Fibroblast of villous mesenchyme (primary cell): ENCODE measurements at places on chromosomes 6 and 20. TPM values are rescaled to one million over a fixed set of nuclear protein-coding genes. Genes with fewer than 3 reads are reported as not detected.
A peak's percentile ranks its signal among the peaks of the same experiment; 100 is the strongest.

- peak; percentile 71 for DNase-seq
Measured at GRCh38 chr20:38932457-38933120, 6.4 kb downstream of the FAM83D start.

GRCh38 chr20:62301773-62302340, 940 bp upstream of the ADRM1 start:
- peak; percentile 93 for DNase-seq

GRCh38 chr20:19757487-19758132, 448 bp upstream of the RIN2 start:
- DNase-seq: peak; percentile 91

DNA sequence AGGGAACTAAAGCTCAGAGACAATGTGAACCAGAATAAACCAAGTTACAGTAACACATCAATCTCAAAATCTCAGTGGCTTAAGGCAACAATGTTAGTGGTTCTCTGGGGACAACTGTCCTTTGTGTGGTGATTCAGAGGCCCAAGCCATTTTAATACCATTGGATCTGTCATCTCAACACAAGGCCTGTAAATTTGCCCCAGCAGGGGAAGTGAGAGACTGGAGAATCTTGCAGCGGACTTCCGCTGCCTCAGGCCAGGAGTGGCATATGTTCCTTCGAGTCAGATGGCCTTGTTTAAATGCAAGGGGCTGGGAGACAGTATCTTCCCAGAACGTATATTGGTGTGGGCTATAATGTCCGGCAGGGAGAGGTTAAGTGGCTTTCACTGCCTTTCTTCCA, 126.0 kb downstream of the CD83 start:
- DNase-seq: no peak

The MYLK2 gene
- under 0.01 and 0.32 TPM in 2 replicates for total RNA-seq

The RBBP9 gene
- total RNA-seq: 15.5 and 20.3 TPM in 2 replicates

The MRAP2 gene
- total RNA-seq: not detected in 2 replicates

The WDR27 gene
- 14.8 and 18.1 TPM in 2 replicates for total RNA-seq

The EYS gene
- total RNA-seq: under 0.01 TPM in 2 replicates

The RFX6 gene
- not detected in 2 replicates for total RNA-seq
